ENCODE measurements at places on chromosomes 13 and 19.
A peak's percentile ranks its signal among the peaks of the same experiment; 100 is the strongest.

GRCh38 chr13:103349211-103349980 lies 283.2 kb upstream of the SLC10A2 start:
- no peak for DNase-seq

DNA sequence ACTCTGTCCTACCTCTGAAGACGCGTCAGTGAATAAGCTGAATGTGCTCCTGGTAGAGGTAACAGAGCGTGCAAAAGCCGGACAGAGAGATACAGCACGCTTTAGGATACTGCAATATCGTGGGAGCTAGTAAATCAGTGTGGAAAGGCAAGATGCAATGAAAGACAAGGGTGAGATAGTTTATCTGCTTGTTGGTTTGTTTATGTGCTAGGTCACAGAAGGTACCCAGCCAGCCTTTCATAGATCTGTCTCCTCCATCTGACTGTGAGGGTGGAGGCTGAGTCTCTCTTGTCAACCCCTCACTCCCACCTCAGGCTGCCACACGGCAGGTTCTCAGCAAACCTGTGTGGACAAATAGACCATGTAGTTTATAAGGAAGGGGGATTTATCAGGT lies 904 bp upstream of the GIPC1 start:
- DNase-seq = no peak

GRCh38 chr13:52356327-52356726 lies 49.6 kb downstream of the THSD1 start:
- no peak for DNase-seq

DNA sequence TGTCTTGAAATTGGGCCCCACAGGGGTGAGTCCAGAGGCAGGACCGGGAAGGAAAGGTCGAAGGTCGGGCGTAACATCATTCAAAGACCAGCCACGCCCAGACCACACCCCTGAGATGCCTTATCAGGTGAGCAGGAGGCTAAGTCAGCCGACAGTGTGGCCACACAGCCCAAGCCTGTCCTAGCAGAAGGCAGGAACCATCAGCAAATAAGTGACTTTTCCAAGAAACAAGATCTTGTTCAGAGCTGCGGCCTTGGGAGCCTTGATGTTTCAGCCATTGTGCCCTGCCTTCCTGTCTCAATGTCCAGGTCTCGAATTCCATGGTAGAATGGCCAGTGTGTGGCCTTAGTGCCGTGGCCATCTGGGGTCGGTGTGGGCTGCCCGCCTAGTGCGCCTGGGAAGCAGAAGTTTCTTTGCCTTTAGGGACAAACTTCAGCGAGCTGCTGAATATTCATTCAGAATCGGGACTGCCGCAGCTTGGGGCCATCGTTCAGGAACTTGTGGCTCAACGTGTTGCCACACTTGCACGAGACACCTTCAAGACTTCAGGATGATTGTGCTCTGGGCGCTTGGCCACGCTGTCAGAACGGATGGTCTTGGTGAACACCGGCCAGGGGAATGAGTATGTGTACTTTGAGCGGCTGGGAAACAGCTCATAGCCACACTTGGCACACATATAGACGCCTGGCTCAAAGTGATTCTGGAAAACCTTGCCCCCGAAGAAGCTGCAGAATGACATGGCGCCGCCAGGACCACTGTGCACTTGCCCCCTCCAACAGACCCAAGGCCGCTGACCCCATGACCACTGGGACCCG lies 6.1 kb upstream of the IFNL4 start:
- no peak for DNase-seq

DNA sequence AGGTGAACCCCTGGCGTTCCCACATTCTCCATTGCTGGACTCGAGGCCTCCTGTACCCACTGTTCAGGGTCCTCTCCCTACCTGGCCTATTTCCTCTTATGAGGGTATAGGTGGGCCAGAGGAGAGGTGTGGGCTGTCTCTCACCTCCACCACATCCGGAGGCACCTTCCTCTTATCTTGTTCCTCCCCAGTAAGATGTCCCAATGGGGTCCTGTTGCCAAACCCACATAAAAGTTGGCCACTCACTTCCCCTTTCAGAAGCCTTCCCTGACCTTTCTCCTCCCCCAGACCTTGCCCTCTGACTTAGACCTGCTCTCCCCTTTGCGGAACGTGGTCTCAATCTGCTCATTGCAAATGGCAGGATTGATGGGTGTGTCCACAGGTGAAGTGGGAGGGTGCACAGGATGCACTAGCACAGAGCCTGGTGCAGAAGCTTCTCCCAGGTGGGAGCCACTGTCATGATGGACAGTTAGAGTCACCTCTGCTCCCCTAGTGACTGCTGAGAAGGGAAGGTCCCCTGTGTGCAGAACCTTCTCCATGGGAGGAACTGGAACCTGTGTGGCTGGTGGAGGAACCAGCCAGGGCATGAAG lies 1.3 kb downstream of the CYP4F3 start:
- DNase-seq = no peak

DNA sequence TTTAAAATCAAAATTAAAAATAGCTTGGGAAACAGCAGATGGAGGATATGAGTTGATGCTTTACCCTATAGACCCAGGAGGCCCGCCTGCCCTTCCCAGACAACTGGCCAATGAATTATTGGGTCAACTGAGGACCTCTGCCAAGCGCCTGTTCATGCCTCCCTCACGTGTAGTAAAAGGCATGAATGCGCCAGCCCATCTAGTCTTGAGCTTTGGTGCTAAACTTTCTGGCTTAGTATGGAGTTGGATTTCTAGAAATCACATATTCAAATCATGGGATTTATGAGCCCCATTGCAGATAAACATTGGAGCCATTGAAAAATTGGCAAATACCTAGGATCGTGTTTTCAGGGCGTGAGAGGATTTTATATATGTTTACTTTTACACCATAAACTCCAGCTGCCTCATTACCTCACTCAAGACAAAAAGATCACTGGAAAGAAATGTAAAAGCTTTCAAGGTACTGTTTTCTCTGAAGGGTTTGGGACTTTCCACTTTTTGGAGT lies 47.1 kb downstream of the COL4A2 start:
- DNase-seq = no peak

GRCh38 chr19:56639217-56639616 lies 3.7 kb upstream of the SMIM17 start:
- no peak for DNase-seq

- DNase-seq = no peak
These were observed 104.7 kb downstream of the DCLK1 start for GRCh38 chr13:36026531-36026930.

DNA sequence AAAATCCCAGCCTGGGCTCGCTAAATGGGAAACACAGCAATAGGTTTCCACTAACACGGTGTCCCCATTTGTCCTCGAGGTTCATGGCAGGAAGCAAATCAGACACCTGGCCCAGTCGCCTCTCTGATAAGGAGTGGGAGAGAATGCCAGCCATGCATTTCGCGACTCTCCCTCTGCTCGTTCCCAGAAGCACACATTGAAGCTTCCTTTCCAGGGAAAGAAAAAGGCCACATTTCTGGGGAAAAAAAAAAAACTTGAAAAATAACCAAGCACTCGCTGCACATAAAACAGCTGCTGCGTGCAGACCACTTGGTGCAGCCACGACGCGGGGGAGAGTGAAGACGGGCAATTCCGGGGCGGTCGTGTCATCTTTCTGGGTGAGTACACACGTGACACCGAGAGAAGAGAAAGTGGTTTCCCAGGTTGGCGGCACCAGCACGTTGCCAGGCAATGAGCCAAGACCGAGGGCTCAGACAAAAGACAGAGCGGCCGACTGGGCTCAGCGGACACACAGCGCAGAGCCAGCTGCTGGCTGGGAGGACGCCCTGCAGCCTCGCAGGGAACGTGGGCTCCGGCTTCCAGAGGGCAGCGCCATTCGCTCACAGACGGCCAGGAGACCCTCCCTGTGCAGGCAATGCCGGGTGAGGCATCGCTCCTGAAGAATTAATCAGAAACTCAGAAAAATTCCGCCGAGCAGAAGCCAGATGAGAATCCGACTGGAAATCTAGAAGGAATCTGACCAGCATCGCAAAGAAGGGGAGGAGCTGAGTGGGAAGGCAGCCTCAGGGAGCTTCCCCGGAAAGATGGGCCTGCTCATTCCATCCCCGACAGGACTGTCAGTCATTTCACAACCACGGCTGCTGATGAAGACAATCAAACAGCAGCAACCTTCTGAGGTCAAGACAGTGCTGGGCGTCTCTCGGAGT lies 83.2 kb upstream of the IRS2 start:
- no peak for DNase-seq

- no peak for DNase-seq
These were observed 584.5 kb downstream of the SLITRK1 start for GRCh38 chr13:83297586-83298290.

GRCh38 chr13:112603641-112604225 lies 15.8 kb upstream of the TUBGCP3 start:
- no peak for DNase-seq

DNA sequence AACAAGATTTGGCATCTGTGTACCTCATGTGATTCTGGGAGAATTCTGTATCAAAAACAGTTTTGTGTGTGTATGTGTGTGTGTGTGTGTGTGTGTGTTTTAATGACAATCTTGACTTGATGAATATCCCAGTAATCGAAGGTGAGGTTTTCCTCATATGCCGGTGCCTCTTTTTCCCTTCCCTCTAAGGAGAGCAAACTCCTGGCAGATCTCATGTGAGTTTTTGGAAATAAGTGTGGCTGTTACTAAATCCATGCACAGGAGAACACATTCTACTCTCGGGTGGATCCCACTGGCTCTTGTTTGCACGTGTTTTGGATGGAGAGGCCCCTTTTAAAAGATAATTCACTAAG lies 29.0 kb upstream of the CEBPG start:
- DNase-seq = no peak

DNA sequence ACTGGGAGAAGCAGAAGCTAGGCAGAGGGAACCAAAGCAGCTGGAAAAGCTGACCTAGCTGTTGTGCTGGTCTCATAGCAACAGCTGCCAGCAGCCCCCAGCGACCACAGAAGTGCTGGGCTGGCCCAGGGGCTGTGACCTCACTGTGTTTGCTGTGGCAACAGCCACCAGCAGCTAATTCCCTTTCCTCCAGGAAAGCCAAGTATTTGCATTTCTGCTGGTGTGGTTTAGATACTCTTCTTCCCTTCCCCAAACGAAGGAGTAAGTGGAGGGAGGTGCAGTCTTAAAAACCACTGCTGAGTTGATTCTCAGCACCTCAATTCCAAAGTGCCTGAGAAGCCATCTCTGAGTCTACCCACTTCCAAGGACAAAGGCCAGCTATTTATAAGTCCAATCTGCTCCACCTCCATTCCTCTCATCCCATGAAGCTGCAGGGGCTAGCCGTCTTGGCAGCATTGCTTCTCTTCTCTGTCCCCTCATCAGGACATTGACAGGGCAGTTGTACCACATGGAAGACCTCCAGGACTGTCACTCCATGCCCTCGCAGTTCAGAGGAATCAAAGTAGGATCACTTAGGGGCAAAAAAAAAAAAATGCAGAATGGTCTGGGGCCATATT lies 11.5 kb upstream of the CCDC97 start:
- peak; percentile 55 for DNase-seq

DNA sequence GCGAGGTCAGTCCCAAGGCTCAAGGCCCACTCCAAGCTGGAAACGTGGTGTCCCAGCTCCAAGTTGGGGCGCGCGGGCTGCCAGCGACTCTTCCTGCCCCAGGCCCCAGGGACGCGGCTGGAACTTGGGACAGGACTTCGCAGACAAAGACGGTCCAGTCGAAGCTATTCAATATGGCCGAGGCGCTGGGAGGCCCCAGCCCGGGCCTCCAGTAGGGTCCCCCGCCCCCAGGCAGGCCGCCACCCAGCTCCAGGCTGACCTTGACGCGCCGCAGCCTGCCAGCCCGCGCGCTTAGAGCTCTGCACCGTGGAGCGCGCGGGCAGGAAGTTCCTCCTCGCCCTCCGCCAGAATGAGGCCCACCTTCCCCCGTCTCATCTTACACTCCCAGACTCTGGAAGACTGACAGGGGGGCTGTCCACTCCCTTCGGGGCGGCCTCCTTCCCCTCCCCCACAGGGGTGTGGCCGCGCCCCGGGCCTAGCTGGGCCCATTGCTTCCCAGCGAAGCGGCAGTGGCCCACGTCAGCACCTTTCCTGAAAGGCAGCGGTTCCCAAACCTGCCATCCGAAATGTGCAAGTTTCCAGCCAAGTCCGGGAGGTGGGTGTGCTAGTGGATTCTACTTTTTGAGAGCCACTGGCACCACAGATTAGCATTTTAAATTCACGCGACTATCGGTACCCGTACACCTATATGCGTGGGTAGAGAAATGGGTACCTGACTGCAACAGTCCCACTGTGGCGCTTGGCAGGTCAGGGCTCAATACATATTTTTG lies at the start of gene CCDC8:
Gene CCDC8, minus strand, starts transcription at position 303 of the 770 bp plus-strand sequence. CDS start 754 bp downstream, outside the sequence.
- no peak for DNase-seq

GRCh38 chr13:27161423-27161822 lies 10.2 kb downstream of the USP12 start:
- no peak for DNase-seq

GRCh38 chr13:106028911-106029310 lies 506.6 kb downstream of the EFNB2 start:
- DNase-seq = no peak

DNA sequence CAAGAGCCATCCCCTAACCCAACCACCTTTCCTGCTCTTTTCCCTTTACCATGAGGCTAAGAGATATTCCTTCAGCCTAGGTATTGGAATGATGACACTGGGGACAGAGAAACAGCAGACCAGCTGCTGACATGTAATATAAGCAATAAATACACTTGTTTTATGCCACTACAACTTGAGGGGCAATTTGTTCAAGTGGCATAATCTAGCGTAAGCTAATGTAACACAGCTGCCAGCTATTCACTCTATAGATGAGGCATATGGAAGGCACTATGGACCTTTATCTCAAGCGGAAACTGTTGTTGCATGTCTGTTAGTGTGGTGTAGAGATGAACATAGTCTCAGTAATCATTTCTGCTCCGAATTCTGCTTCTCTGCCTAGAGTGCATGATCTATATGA lies 111.1 kb downstream of the STARD13 start:
- DNase-seq = no peak

DNA sequence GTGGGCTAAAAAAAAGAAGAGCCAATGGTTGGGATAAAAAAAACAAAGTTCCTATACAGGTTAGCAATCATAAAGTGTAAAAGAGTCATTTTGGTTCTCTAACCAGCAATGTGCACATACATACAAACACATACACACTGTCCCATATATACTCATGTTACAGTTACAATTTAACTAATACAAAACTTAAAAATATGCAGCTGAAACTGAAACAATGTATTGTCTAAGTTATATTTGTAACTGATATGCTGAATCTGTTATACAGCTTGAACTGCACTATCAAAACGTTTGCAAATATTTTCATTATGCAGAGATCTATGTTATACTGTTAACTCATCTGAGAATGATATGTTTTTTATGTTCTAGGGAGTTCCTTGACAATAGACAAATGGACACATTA lies 173.7 kb downstream of the KLF12 start:
- no peak for DNase-seq

GRCh38 chr13:102915393-102915930 lies 69.6 kb downstream of the ERCC5 start:
- no peak for DNase-seq

Data from activated naive CD4-positive, alpha-beta T cell treated with Interleukin-2 at 50 U/mL for 16 hours (primary cell).